ENCODE measurements at places on chromosomes 11 and 22. TPM values are rescaled to one million over a fixed set of nuclear protein-coding genes. Genes with fewer than 3 reads are reported as not detected.

The LRP4 gene
- total RNA-seq: 0.26 TPM

GRCh38 chr22:46824980-46825544, 62.6 kb downstream of the TBC1D22A start:
- peaks cover 32% of the 10 kb centered on the region for H3K36me3 ChIP-seq
- no peak overlapping the region for H3K4me3 ChIP-seq
- no peaks in the 10 kb centered on the region for H3K27me3 ChIP-seq
- H3K27ac ChIP-seq: no peak overlapping the region
- no peak for DNase-seq

DNA sequence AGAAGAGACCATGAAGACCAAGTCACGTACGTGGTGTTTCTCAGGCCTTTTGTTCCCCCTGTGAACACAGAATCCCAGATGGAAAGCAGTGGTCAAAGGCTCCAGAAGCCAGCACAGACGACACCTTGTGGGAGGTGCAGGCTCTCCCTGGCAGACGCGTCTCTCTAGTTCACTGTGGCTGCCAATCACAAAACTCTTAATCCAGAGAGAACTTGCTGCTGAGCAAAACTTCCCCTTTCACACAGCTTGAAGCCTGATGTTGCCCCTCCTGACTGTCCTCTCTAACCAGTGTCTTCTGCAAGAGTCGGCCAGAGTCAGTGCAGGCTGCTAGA, 67.1 kb downstream of the PIWIL3 start:
- no peak for DNase-seq
- no peaks in the 10 kb centered on the region for H3K4me1 ChIP-seq
- no peaks in the 10 kb centered on the region for H3K27me3 ChIP-seq
- no peak overlapping the region for H3K4me3 ChIP-seq

- peaks cover 7% of the 10 kb centered on the region for H3K36me3 ChIP-seq
- H3K4me1 ChIP-seq: peaks cover 14% of the 10 kb centered on the region
- H3K27me3 ChIP-seq: no peaks in the 10 kb centered on the region
- DNase-seq: peak; percentile 24
- peak overlapping the region; percentile 98 for H3K4me3 ChIP-seq
- H3K27ac ChIP-seq: peak overlapping the region; percentile 85
Observed at GRCh38 chr11:62601122-62601371, 618 bp downstream of the MTA2 start.
